Psoas muscle (tissue), 8 donors: ENCODE measurements at places on chromosomes 12 and 14.

DNA sequence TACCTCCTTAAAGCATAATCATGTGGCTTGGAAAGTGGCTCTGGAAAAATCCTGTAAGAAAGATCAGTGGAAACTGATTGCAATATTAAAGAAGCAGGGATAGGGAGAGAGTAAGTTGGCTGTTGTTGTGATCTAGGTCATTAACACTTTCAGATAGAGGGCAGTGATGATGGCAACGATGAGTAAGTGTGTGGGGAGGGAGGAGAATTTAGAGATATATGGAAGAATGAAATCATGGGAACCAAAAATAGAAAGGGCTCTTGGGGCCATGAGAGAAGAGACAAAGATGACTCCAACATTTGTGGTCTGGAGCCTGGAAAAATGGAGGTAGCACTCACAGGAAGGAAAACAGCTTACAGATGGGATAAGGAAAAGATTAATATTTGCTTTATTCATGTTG, 23.3 kb downstream of the SNRPF start:
- DNase-seq = no peak

DNA sequence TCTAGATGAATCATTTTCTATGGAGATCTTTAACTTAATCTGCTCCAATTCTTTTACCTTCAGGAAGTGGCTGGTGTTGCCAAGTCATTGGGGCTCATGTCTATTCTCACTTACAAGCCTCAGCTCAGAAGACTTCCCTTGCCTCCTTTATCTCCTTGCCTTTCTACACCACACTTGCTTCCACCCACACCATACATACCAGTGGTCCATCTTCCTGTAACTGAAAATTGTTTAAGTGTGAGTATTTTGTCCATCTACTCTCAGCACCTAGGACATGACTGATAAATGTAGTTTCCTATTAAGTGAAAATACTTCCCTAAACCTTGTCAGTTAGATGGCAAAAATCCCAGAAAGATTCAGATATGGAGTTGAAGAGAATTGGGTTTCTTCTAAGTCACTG, 199.7 kb upstream of the CPNE8 start:
- no peak for DNase-seq

GRCh38 chr12:16389594-16389993, 42.1 kb downstream of the MGST1 start:
- no peak for DNase-seq

DNA sequence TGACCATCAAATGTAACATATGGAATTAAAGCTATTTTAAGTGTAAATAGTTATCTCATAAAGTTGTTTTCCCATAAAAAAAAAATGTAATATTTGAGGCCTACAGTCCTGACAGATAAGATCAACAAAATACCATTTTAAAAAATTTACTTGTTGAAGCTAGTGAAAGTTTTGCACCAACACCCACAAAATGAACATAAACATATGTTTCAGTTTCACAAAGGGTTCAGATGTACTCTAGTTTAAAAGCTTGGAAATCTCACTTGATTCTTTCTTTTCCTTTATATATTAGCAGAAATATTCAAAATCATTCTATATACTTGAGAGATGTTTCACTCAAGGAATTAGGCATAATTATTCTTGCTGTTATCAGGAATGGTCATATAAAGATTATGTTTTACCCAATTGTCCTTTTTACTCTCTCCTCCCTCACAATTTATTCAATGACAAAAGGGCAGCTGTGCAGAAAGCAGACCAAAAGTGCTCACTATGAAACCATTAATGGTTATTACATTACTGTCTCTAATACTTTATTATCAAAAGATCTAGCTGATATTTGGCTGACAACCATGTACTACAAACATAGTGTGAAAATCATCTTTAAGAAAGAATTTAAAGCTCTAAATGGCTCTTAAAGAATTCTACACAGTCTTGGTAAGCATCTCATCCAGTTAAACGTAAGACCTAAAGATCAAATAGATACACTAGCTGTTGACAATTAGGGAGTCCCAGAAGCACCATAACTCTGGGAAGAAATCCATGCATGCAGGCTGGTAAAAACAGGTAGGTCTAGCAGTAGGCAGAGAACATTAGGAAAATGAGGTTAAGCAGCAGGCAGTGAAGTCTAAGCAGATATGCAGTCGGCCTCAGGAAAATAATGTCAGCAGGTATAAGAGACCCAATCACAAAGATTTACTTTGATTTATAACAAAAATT, 28.8 kb downstream of the KIF21A start:
- no peak for DNase-seq

DNA sequence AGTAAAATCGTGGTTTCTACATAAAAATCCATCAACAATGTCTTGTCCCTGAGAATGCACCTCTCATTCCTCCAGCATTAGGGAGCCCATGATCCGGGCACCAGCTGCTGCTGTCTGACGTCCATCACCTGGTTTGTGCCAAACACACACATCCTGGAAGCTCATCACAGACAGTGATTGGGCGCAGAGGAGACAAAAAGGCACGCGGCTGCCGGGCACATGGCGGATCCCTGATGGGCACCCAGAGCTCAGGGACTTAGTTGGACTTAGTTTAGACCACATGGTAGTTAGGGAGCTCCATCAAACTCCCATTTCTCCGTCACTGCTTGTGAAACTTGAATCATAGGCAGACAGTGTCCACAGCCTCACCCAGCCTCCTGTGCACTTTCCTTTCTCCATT, 1059.3 kb downstream of the TMEM121 start:
- no peak for DNase-seq

DNA sequence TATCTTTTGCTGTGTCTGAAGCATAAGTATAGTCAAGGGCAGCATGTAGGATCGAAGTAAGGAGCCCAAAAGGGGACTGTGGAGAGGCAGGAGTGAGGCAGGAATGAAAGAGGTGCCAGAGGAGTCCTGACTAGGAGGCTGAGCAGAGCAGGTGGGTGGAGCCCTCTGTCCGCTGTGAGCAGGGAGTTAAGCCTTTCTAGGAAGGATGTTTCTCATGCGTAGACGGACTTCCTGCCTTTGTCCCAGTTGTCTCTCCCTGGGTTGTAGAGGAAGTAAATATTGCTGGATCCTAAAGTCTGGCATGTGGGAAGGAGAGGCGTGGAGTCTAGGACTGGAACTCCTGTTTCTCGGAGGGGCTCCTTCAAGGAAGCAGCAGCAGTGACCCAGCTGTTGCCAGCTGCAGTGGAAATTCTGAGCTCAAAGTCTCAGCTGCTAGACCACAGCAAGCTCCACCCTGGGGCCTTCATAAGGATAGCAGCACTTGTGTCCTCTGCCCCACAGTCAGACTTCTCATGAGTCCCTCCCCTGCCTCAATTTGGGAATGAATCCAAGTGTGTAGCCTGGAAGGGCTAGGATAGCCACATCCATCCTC, 44.0 kb downstream of the RBMS2 start:
- DNase-seq = peak; percentile 65

DNA sequence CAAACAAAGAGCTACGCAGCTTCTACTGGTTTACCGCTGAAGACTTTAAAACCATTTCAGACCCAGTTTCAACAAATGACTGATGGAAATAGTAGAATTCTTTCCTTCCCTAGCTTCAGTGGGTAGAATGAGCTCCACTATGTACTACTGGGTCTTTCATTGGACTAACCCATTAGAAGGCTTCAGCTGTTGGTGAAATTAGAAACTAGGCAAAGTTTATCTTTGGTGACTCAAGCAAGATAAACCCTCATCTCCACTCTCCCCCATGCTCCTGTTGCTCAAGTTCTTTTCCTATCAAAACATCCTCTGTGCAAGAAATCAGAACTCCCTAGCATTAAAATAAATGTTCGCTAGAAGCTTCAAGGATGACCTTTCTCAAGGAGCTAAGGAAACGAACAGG, 159.2 kb downstream of the PAWR start:
- no peak for DNase-seq

- DNase-seq = peak; percentile 4
Measured at GRCh38 chr14:104284636-104285507, 146.5 kb downstream of the KIF26A start.

DNA sequence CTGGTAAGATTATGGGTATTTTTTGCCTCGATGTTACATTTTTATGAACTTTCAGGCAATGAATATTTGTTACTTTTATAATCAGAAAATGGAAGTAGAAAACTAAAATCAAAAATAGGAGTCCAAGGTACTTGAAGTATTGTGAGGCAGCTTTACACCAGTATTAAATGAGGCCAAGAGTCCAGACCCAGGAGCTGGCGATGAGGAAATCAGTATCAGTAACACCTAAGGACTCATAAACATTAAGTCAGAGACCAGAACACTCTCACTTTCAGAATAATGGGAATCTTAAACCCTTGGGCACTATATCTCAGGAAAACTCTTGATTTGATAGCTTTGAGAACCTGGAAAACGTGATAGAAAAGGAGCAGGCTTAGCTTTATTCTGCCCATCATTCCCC, 208.8 kb downstream of the GXYLT1 start:
- DNase-seq = no peak

DNA sequence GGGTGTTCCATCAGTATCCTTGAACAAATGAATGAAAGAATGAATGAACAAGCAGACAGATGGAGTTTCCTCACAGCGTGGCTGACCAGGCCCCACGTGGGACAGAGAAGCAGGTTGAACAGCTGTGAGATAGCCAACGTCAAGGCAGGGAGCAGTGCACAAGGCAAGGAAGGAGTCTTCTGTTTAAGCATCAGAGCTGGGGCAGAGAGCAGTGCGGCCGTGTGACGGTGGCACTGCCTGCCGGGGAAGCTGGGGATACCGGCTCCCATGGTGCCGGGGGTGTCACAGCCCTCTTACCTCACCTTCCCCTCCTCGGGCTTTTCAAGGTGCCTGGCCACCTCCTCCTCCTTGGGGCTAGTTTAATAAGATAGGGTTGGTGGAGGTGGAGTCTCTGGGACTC, 73.2 kb upstream of the GPATCH2L start:
- DNase-seq = no peak

DNA sequence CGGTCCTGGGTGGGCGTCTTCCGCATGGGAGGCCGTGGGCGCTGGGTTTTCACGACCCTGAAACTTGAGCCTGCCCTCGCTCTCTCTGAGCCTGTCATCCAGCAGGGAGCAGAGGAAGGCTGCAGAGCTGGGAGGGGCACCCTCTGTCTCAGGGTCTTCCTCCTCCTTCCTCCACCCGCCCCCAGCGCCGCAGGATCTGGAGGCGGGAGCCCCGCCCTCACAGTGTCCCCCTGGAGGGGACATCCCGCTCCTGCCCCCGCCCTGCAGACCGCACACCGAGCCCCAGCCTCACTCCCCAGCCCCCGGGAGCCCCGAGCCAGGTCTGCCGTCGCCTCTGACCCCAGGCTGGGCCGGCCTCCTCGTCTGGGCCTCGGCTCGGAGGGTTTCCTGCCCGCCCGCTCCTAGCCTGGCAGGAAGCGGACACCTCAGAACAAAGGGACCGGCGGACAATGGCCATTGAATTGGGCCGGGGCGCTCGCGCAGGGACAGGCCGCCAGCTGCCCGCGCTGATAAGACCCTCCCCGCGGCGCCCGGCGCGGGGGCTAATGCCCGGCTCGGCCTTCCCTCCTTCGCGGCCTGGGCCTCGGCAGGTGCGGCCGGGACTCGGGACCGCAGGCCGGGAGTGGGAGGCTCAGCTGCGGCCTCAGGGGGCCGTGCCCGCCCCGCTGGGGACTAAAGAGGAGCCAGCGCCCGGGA, 15.3 kb upstream of the NUDT14 start:
- DNase-seq = no peak

DNA sequence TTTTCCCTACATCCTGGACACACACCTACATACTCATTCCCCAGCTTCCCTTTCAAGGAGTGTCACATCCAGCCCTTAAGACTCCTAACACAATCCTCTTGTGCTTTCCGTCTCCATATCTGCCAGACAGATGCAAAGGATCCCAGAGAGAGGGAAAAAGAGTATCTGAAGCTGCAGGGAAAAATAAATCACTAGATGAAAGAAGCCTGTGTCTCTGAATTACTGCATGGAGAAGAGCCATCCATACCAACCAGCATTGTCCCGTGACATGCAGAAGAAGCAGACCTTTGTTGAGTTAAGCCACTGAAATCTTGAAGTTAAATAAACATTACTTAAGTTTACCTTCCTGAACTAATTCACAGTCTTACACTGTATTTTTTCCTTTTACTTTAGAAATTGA, 54.6 kb downstream of the GTF2A1 start:
- DNase-seq = no peak

- no peak for DNase-seq
Measured at GRCh38 chr12:21026302-21026701, 104.7 kb upstream of the SLCO1B1 start.

DNA sequence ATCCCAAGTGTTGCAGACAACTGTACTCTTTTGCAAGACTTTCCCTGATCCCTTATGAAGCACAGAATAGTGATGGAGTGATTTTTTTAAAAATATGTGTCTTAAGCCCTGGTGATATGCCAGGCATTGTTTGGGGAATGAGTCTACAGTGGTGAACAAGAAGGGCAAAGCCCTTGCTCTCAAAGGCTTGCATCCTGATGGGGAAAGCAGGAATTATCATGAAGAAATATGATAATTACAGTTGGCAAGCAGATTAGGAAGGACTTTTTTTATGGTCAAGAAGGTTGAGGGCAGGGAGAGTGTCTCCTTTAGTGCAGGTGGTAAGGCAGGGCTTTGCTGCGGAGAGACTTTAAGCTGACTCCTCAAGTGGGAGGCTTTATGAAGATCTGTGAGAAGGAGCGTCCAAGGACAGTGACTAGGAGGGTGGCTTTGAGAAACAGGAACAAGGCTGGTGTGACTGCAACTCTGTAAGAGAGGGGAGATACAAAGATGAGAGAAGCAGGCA, 100.2 kb downstream of the SYNE2 start:
- no peak for DNase-seq

GRCh38 chr12:93018610-93019009, 89.5 kb upstream of the EEA1 start:
- no peak for DNase-seq
